ENCODE measurements at places on chromosomes 1 and 21.

- no peak for DNase-seq
These were observed 2.2 kb downstream of the TMEM200B start for GRCh38 chr1:29121516-29121935.

DNA sequence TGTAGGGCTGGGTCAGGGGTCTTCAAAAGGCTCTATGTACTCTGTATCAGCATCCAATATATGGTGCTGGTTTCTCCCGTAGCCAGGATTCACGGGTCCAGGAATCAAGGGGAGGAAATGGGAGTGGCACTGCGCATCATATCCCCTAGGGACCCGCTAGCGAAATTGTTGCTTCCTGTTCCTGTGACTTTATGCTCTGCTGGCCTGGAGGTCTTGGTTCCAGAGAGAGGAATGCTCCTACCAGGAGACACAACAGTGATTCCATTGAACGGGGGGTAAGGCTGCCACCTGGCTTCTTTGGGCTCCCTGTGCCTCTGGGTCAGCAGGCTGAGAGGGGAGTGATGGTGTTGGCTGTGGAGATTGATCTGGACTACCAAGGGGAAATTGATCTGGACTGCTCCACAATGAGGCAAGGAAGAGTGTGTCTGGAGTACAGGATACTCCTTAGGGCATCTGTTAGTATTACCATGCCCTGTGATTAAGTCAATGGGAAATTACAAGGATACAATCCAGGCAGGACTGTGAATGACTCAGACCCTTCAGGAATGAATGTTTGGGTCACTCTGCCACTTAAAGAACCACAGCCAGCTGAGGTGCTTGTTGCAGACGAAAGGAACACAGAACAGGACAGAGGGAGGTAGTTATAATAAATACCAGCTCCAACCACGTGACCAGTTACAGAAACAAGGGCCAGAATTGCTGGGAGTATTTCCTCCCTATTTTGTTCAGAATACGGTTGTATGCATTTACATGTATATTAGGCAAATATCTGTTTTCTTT is 10.2 kb downstream of the SPSB1 start:
- DNase-seq = peak; percentile 82

GRCh38 chr1:113976609-113977278 is 2.5 kb upstream of the OLFML3 start:
- DNase-seq = no peak

DNA sequence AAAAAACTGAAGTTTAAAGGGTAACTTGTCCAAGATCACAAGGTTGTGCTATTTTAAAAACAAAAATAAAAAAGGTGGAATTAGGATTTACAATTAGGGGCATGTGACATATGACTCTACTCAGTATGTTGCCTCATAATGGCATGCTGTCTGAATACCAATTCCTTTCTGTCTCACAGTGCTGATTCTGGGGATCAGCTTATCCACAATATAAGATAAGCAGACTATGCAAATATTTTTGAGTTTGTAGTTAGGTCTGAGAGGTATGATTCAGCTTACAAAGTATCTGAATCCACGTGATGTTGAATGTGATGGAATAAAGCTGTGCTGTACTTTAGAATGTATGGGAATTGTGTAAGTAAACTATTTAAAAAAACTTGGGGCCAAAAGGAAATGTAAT is 216.6 kb downstream of the HHIPL2 start:
- no peak for DNase-seq

GRCh38 chr1:44526295-44527073 is 121.4 kb downstream of the RNF220 start:
- no peak for DNase-seq
